ENCODE measurements at places on chromosomes 12 and 14.
A peak's percentile ranks its signal among the peaks of the same experiment; 100 is the strongest.

DNA sequence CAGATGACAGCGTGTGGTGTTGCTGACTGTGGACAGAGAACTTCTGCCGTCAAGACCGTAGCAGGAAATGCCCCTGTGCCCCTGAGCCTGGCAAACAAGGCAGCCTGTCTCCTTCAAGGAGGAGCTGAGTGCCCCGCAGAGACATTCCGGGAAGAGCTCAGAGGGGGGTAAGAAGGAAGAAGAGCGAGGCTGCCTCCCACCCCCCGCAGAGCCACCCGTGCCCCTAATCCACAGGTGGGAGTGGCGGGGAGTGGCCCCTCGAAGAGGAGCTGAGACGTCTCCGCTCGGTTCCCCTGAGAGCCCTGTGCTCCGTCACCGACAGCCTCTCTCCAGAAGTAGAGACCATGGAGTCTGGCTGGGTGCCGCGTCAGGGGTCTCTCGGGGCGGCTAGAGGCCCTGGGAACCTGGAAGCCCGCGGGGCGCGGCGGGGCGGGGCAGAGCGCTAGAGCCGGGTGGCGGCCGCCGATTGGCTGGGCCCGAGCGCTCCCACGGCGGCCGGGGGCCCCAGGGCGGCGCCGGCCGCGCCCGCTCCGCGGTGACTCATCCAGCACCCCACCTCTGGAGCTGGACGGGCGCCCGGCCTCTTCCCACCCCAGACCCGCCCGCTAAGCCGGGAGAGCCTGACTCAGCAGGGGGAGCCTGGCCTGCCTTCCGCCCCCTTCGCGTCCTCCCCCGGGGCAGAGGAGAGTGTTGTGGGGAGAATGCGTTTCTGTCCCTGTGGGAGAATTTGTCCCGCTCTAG, 25.2 kb upstream of the KRT78 start:
- peak; percentile 92 for DNase-seq

GRCh38 chr12:59182191-59182590, 261.9 kb upstream of the LRIG3 start:
- no peak for DNase-seq

DNA sequence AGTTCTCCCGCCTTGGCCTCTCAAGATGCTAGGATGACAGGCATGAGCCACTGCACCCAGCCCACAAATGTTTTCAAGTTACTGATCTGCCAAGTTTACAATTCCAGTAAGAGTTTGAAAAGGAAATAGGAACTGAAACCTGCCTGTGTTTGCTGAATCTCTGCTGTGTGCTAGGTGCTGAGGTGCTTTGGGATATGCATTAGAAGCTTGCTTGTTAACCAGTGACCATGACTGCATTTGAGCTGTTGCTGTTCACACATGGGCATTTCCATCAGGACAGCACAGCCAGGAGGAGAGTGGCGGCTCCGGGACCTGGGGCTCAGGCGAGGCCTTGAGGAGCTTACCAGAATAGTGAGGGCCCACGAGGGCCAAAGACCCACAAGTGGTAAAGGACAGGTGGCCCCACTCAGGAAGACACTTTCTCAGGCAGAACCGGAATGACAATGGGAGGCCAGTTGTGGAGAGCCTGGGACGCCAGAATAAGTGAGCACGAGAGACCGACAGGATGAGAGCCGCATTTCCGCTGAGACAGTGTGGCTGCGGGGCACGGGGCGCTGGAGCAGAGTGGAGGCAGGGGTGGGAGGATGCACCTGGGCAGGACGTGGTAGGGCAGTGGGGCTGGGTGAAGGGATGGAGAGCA, 54.5 kb upstream of the MMP17 start:
- DNase-seq: no peak

DNA sequence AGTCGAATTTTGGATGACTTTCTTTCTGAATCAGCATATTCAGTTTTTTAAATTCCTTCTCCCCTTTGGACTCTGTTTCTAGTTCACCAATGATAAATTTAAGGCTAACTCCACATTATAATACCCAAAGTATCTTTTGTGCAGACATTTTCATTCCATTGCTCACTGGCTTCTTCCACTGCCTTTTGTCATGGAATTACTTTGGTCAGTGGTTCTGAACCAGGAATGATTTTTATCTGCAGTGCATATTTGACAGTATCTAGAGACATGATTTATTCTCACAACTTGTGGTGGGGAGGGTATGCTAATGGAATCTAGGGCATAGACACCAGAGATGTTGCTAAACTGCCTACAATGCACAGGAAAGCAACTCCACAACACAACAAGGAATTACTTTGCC, 234.4 kb upstream of the PRKD1 start:
- DNase-seq: no peak

DNA sequence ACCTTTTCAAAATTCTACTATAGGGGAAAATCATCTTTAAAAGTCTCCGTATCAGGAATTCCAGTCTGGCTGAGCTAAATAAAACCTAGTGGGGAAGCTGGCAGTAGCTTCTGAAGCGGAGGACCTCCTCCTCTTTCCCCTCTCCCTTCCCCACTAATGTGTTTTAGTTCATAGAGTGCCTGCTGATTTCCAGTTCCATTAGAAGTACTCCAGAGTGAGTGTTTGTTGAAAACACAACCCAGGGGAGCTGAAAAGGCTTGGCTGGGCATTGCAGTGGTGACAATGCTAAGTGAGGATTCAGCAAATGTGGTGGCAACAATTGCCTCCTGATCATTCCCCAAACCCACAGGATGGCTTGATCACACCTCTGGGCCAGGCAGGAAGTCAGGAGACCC, 144.2 kb upstream of the FRMD6 start:
- peak; percentile 64 for DNase-seq

- DNase-seq: peak; percentile 12
Measured at GRCh38 chr12:64160021-64160710, 61.9 kb downstream of the KICS2 start.

- DNase-seq: no peak
Measured at GRCh38 chr12:96155181-96155580, 39.0 kb upstream of the ELK3 start.

GRCh38 chr14:25090716-25091454, 40.9 kb upstream of the STXBP6 start:
- peak; percentile 41 for DNase-seq

DNA sequence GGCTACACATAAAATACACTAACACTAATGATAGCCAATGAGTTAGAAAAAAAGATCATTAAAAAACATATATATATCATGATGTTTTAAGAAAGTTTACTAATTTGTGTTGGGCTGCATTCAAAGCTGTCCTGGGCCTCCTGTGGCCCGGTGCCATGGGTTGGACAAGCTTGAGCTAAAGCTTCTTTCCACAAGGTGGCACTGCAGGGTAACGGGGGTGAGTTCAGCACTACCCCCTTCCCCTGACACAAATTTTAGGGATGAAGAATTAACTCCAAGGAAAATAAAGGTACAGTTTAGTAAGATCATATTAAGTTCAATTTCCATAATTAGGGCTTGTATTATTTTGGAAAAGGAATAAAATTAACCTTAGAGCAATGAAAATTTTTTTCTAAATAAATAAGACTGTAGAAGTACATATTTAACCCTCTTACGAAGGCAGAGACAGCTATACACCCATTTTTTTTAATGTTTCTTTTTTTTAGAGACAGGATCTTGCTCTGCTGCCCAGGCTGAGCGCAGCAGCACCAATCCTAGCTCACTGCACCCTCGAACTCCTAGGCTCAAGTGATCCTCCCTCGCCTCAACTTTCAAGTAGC, 38.9 kb downstream of the PPP1R13B start:
- DNase-seq: peak; percentile 59

DNA sequence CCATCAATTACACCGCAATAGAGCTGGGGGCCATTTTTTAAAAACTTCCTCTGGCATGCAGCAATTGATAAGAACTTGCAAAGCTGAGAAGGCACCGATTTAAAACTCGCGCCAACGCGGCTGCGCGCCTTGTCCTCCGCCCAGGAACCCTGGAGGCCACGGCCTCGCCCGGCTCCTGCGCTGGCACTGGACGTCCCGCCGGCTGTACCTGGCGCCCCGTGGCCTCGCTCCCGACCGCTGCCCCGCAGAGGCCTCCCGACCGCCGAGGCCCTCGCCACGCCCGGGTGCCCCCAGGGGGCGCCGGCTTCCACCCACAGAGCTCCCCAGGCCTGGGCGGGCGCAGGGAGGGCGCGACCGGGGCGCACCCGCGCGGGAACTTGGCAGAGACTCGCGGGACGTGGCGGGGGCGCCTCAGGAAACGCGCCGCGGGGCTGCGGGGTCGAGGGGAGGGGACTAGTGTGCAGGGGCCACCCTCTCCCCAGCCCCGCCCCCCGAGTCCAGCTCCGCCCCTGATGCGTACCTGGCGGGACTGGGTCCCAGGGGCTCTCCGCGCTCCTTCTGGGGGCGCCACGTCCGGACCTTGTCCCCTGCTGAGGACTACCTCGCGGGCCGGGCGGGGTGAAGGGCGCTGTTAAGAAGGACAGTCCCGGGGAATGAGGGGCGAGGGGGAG, 65.7 kb downstream of the TNFAIP2 start:
- DNase-seq: no peak

DNA sequence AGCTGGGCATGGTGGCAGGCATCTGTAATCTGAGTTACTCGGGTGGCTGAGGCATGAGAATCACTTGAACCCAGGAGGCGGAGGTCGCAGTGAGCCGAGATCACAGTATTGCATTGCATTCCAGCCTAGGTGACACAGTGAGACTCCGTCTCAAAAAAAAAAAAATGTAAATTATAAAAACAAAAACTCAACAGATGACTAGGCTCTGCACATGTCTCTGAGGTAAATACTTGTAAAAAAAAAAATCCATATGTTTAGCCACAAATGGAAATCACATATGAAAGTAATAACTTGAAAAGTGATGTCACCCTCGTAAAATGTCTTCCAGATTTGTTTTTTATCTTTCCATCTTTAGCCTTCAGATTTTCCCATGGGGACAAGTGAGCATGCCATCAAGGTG, 85.0 kb downstream of the KICS2 start:
- no peak for DNase-seq

DNA sequence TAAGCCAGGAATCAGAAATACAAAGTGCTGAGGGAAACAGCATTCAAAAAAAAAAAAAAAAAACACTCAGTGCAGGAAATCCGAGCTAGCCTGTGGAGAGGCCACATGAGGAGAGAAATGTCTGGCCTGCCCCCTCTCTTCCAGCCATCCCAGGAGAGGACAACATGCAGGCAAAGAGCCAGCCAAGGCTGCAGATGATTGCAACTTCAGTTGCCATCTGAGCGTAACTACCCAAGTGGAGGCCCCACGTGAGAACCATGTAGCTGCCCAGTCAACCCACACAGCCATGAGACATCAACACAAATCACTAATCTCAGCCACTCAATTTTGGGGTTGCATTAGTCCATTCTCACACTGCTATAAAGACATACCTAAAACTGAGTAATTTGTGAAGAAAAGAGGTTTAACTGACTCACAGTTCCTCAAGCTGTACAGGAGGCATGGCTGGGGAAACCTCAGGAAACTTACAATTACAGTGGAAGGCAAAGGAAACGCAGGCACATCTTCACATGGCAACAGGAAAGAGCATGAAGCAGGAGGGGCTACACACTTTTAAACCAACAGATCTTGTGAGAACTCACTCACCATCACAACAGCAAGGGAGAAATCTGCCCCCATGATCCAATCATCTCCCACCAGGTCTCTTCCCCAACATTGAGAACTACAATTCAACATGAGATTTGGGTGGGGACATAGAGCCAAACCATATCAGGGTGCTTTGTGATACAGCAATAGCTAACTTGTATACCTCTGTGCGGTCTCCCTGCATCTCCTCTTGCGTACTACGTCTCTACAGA, 161.1 kb downstream of the PIWIL1 start:
- DNase-seq: no peak

- no peak for DNase-seq
Measured at GRCh38 chr12:67632005-67632404, 16.5 kb upstream of the DYRK2 start.

DNA sequence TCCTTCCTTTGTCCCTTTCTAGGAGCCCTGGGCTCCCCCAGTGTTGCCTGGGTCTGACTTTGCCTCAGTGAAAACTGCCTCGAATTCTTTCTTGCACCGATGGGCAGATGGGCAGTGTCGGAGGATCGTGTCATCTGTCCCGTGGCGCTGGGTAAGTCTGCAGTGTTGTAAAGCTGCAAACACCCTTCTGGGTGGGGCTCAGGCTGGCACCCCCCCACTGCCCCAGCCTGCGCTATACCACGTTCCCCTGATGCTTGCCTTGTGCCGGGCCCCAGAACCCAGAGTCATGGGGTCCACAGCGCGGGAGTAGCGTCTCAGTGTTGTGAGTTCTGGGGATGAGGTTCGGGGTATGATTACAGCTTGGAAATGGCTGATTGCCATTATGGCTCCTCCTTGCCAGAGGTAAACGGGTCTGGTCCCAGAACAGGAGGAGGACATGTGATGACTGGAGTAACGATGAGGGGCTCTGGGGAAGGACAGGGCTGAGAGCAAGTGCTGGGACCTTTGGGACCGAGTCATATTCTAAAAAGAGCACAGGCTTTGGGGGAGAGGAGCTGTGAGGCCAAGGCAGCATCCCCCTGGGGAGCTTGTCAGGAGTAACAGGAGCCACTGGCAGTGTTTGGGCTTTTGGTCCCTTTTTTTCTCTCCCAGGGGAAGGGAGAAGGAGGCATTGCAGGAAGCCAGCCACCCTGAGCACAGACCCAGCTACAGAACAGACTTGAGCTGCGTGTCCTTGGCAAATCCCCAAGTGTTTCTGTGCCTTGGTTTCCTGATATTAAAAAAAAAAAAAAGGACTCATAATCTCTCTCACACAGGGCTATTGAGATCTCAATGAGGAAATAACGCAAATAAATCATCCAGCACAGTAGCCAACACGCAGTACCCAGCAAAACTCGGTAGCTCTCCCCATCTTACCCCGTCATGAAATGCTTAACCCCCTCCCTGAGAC, 4.3 kb downstream of the RTL1 start:
- DNase-seq: no peak

GRCh38 chr12:112007945-112008344, 5.0 kb downstream of the TMEM116 start:
- DNase-seq: no peak

DNA sequence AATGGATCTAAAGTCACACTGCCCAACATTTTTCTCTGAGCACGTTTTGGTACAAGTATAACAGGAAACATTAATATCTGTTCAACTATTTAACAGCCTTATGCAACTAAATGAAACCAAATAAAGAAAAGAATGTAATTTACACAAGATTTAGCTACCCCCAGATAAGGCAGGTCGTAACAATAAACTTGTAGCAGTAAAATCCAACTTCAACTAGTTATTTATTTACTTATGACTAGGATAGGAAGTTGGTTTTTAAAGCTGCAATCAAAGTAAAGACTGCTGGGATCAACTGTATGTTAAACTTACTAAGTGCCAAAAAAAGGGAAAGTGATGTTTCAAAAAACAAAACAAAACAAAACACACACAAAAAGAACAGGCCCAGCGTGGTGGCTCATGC, 30.9 kb downstream of the FERMT2 start:
- DNase-seq: peak; percentile 40

DNA sequence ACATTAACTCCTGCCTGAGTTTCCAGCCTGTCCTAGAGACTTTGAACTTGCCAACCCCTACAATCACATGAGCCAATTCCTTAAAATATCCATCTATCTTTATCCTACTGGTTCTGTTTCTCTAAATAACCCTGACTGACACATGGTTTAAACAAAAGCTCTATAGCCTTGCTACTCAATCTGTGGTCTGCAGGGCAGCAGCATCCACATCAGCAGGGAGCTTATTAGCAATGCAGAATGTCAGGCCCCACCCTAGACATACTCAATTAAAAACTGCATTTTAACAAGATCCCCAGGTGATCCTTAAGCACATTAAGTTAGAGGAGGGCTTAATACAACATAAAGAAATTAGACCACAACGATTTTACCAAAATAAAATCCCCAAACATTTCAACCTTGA, 108.3 kb upstream of the CPSF6 start:
- DNase-seq: no peak

Measured in astrocyte of the spinal cord (primary cell).